ENCODE measurements at places on chromosomes 5 and 9.

- no peak for DNase-seq
These were observed 782 bp upstream of the CDC20B start for GRCh38 chr5:55173687-55174230.

DNA sequence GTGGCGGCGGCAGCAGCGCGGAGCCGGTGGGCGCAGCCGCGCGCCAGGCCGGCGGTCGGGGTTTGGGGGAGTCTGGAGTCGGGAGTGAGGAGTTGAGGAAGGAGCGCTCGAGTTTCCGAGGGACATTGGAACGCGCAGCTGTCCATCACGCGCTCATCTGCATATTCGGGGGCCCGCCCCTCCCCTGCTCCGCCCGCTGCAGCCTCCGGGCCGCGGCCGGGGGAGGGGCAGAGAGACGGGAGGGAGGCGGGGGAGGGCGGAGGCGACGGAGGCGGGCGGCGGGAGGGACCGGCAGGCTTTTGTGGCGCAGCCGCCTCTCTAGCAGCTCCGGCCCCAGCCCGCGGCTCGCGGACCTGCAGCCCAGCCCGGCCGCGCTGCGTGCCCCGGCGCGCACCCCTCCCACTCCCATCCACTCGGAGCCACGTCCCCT is at the start of gene IRX2:
Gene IRX2, minus strand, starts transcription at position 86 of the 430 bp plus-strand sequence. CDS start 264 bp downstream, outside the sequence.
- DNase-seq, result no peak

- no peak for DNase-seq
These were observed 13.0 kb downstream of the SH3PXD2B start for GRCh38 chr5:172441262-172441751.

DNA sequence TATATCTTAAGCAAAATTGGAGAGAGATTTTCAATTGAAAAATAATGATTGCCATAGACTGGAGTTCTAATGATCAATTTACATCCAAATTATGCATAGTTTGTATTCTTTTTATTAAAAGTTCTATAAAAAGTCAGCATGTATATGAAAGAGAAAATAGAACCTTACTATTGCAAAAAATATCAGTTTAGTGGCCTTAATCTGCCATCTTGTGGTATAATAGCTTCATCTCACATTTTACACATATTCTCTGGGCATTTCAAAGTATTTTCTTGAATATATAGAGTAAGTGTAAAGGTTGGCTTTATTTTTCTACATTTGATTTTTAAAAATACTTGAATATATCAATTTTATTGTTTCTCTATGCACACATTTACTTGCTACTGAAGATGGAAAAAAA is 1858.6 kb upstream of the CDH9 start:
- DNase-seq, result no peak

GRCh38 chr9:85653153-85653552 is 88.6 kb downstream of the AGTPBP1 start:
- DNase-seq, result no peak

GRCh38 chr5:25393256-25393655 is 748.5 kb upstream of the CDH10 start:
- DNase-seq, result no peak

DNA sequence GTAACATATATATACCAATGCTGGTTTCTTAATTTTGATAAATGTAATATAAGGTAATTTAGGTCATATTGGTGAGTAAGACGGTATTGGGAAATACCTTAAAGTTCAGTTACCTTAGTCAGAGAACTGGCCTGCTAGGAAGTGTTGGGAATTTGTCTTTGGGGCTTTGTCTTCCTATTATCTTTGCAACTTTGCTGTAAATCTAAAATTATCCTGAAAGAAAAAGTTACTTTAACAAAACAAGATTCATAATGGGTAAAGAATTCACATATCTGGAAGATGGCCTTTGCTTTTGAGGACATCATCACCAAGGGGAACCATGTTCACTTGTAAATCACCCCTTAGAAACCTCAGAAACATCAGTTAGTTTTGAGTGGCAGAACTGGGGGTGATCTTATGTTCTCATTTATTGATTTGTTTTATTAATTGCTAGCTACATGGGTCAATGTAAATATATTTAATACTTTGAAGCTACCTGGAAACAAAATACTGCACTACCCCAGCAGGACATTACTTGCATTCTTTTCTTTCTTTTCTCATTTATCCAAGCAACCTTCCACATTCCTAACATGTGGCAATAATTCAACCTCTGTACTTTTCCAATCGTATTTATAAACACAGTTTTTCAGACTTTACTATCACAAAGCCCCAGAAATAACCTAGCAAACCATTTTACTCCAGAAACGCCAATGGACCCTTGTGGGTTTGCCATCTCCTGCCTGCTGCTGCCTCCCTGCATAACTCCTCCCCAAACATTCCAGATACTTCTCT is 41.4 kb downstream of the GLIS3 start:
- no peak for DNase-seq

- DNase-seq, result no peak
These were observed 87.5 kb upstream of the SSBP2 start for GRCh38 chr5:81838307-81838906.

GRCh38 chr5:150143350-150144245 is 12.0 kb downstream of the PDGFRB start:
- DNase-seq, result no peak

GRCh38 chr9:105243015-105243686 is 1.3 kb upstream of the SLC44A1 start:
- no peak for DNase-seq

DNA sequence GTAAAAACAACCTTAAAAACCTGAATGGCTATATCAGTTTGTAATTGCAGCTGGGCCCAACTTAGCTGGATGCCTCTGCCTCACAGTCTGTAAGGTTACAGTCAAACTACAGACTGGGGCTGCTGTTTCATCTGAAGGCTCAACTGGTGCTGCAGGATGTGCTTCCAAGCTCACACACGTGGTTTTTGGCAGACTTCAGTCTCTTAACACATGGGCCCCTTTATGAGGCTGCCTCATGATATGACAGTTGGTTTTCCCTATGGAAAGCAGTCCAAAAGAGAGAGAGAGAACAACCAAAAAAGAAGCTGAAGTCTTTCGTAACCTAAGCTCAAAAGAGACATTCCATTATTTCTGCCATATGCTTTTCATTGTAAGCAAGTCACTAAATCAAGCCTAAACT is 27.4 kb downstream of the CTSL start:
- no peak for DNase-seq

DNA sequence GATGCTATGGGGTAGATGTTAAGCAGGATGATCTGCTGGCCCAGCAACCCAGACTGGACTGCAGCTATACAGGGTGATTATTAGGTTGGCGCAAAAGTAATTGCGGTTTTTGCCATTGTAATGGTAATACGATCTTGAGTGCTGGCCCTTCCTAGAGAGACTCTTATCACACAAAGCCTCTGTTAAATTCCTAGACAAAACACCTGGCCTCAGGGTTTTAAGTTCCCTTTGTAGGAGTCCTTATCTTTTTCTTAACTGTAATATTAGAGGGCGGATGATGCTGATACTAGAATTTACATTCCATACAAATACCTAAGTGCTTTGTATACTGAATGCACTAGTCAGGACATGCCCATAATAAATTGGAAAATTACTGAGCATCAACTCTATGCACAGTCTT is 222.2 kb downstream of the NDUFS4 start:
- DNase-seq, result no peak

- no peak for DNase-seq
These were observed 17.2 kb upstream of the SIL1 start for GRCh38 chr5:139215107-139215975.

- DNase-seq, result no peak
These were observed 560 bp upstream of the NDUFS6 start for GRCh38 chr5:1800472-1801221.

GRCh38 chr5:148910216-148910615 is 83.8 kb downstream of the ADRB2 start:
- DNase-seq, result no peak

GRCh38 chr9:107332883-107333282 is 49.8 kb downstream of the RAD23B start:
- no peak for DNase-seq

GRCh38 chr5:145548097-145548496 is 287.0 kb downstream of the PRELID2 start:
- DNase-seq, result no peak

DNA sequence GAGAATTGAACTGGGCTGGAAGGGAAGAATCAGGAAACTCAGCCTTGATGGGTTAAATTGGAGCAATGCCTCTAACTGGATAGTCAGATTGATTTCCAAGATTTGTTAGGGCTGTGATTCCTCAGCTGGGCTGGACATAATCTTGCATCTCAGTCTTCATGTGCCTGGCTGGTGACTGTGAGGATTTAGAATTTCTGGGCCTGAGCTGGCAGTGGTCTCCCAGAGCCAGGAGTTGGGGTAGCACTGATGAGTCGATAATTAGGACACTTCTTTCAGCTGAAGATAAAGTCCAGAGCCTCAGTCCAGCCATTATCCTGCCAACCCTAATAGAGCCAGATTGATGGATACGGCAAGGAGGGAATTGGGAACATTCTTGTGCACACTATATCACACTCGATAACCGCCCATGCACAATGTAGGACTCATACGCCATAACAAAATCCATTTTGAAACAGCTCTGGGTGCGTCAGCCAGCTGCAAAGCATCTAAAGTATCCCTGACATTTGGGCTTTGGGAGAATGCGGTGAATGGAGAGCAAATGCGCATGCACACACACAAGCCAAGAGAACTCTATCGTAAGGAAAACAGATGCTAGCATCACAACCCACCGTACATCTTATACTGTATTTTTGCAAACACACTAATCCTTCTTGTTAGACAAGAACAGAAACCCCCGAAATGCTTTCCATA is 405.1 kb upstream of the KLF4 start:
- DNase-seq, result no peak

GRCh38 chr5:38598994-38599617 is 42.7 kb upstream of the LIFR start:
- no peak for DNase-seq

- no peak for DNase-seq
These were observed 21.5 kb upstream of the LPCAT1 start for GRCh38 chr5:1545126-1545804.

DNA sequence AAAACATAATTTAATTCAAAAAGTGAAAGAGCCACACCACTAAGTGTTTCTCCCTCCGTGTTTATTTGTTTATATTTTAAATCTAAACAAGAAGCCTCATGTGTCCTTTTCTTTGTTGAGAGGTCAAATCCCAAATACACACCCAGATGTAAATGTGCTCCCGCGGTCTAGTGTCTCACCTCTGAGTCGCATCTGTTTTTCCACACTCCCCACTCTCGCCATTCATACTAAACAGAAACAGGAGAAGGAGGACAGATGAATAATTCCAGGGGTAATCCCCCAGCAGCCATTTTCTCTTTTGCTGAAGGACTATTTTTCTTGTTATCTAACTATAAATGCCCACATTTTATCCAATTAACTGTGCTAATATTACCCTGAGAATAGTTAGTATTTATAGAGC is 361.6 kb upstream of the RIOK2 start:
- DNase-seq, result no peak

GRCh38 chr9:13956107-13956506 is 357.8 kb downstream of the NFIB start:
- no peak for DNase-seq

- DNase-seq, result peak; percentile 26
These were observed 220.4 kb downstream of the ARRDC3 start for GRCh38 chr5:91162534-91163381.

GRCh38 chr9:98964201-98964600 is 20.5 kb downstream of the COL15A1 start:
- no peak for DNase-seq

DNA sequence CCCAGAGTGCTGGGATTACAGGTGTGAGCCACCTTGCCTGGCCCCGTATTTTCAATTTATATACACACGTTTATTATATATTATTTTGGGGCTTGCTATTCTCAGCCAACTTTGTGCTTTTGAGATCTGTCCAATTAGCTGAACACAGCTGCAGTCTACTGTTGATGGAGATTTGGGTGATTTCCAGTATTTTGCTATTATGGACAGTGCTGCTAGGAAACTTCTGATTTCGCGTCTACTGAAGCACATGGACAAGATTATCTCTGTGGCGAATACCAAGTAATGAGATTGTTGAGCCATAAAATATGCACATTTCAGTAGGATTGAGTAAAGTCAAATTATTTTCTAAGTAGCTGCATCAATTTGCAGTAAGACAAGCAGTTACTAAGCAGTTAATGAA is 1731.2 kb upstream of the CDH6 start:
- no peak for DNase-seq

DNA sequence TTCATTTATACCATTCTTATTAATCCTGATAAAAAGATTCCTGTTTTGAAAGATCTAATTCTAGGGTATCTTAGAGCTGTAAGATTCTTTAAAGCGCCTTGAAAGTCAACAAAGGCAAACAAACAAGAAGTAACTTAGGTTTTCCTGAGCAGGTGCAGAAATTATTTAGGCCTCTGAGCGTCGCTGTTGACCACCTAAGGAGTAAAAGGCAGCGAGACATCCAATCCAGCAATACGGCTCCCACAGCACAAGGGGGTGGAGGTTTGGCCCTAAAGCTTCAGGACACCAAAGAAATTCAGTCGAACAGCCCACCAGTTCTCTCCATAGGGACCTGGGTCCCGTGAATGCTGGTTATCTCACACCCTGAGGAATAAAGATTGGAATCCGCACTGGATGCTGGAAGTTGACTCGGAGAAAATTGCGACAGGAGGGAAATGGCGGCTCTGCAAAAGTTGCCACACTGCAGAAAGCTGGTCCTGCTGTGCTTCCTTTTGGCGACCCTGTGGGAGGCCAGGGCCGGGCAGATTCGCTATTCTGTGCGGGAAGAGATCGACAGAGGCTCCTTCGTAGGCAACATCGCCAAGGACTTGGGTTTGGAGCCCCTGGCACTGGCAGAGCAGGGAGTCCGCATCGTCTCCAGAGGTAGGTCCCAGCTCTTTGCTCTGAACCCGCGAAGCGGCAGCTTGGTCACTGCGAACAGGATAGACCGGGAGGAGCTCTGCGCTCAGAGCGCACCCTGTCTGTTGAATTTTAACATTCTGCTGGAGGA is at the start of gene PCDHGA2:
Gene PCDHGA2, plus strand, starts transcription at position 223 of the 769 bp plus-strand sequence.
- DNase-seq, result no peak

DNA sequence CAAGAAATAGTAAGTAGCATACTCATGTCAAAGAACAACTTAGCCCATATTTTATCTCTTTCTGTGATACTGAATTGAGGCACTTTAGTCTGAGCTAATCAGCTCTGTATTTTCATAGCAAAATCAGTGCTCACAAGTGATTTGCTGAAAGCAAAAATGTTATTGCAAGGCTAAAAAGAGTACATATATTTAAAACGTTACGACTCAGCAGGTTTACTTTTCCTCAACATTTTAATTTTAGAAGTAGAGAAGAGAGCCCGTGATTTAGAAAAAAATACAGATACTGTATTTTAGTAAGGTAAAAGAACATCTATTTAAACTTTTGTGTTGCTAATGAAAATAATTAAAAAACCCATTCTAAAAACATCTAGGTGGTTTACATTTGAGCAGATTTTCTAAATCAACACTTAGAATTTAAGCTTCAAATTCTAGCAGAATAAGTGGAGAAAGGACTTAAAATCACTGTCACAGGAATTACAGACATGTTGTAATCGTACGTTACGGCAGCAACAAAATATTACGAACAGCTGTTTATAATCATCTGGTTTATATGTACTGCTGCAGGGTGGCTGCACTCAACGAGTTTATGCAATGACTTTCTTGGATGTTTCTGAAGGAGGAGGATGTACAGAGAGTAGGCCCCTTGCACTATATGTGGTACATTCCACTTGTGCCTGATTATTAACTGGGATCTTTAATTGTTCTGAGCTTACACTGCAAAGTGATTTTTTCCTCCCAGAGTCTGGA is 20.1 kb downstream of the SREK1 start:
- DNase-seq, result no peak
